NCI-H524 treated with DMSO at 0.1 percent for 48 hours (cell line): ENCODE measurements at places on chromosomes 1 and 21.

DNA sequence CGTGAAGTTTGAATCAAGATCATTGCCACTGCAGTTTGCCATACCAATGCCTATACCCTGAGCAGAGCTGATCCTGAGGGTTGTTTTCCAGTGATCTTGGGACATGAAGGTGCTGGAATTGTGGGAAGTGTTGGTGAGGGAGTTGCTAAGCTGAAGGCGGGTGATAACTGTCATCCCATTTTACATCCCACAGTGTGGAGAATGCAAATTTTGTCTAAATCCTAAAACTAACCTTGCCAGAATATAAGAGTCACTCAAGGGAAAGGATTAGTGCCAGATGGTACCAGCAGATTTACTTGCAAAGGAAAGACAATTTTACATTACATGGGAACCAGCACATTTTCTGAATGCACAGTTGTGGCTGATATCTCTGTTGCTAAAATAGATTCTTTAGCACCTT is 78.6 kb downstream of the FMN2 start:
- DNase-seq = peak; percentile 67

- DNase-seq = no peak
These were observed 40.1 kb upstream of the ADGRL2 start for GRCh38 chr1:81760477-81761097.

- DNase-seq = no peak
These were observed 339.4 kb upstream of the SNX7 start for GRCh38 chr1:98322086-98322485.

DNA sequence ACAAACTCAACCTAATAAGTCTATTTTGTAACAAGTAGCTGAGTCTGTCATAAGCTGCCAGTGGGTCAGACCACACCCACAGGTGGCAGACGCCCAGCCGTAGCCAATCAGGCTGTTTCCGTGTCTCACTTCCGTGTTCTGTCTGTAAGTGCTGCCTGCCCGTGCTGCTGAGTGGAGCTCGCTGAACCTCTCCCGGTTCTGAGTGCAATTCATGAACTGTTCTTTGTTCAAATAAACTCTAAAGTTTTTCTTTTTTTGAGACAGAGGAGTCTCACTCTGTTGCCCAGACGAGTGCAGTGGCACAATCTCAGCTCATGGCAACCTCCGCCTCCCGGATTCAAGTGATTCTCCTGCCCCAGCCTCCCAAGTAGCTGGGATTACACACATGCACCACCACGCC is 25.1 kb downstream of the POFUT2 start:
- no peak for DNase-seq

DNA sequence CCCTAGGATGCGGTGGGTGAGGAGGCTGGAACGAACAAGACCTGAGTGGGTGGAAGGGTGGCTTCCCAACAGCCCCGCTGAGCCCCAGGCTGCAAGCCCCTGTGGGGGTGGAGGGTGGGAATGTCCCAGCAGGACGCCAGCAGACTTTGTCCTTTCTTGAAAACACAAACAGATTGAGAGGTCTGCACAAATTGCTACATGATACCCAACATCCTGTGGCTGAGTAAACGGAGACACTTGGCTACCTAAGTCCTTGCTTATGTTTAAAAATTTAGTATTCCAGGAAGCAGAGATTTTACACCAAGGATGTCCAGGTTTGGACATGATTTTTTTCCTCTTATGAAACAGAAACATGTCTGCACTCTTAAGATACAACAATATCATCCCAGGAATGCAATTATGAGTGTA is 11.8 kb upstream of the F3 start:
- no peak for DNase-seq

DNA sequence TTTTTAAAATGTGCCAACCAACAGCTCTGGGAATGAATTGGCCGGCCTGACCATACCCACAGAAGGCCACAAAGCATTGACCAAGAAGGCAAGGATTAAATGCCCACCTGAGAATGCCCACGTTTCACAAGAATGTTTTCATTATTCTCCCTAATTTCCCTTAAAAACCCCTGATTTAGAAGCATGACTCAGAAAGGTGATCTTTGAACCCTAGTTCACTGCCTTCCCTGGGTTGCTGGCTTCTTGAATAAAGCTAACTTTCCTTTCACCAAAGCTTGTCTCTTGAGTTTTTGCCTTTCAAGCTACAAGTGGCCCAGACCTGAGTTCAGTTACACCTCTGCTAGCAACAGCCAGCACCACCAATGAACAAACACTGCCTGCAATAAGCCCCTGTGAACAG is 14.4 kb upstream of the MRPL55 start:
- no peak for DNase-seq

GRCh38 chr1:156435545-156436140 is 64.9 kb downstream of the MEF2D start:
- DNase-seq = no peak

DNA sequence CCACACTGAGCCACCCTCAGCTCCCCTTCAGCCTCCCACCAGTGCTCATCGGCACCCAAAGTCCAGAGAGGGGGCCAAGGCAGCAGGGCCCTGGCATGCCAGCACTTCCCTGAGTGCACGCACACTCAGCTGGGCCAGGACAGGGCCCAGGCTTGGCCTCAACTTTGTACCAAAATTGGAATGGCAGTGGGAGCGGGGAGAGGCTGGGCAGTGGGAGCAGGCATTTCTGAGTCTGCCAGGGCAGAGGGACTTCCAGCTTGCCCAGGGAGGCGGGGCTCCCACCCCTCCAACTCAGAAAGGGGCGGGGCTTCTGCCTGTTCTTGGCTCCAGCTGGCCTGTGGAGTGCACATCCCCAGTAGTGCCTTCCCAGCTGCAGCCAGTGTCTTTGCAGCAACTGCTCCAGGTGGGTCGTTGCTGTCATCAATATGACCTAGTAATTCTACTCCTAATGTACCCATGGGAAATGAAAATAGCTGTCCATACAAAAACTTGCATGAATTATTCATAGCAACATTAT is 10.3 kb upstream of the SNX7 start:
- no peak for DNase-seq

- DNase-seq = no peak
These were observed 3.5 kb downstream of the ERRFI1 start for GRCh38 chr1:8022395-8023286.

DNA sequence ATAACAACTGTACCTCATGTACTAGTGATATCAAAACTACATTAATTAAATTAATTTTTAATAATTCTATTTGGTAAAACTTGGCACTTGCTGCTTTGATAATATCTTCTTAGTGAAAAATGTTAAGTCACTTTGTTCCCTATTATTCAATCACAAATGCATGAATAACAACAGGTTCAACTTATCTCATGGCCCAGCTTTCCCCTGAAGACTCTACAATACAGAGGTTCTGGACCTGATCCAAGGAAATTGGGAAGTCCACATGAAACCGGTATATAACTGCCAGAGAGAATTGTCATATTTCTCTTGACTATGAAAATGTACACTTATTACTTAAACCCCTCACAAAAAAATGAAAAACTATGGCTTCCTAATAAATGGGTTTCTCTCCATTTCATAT is 33.9 kb upstream of the PTPRC start:
- DNase-seq = no peak

- no peak for DNase-seq
These were observed 538 bp downstream of the GBP2 start for GRCh38 chr1:89125240-89125912.

GRCh38 chr21:14361958-14362357 is 21.0 kb downstream of the HSPA13 start:
- no peak for DNase-seq
